Nephron progenitor cell (in vitro differentiated cells): ENCODE measurements at places on chromosomes 2 and 18.

GRCh38 chr2:72117718-72118117 lies 29.9 kb downstream of the CYP26B1 start:
- DNase-seq, result no peak

GRCh38 chr2:29723255-29724001 lies 198.0 kb downstream of the ALK start:
- DNase-seq, result no peak

GRCh38 chr2:140117386-140117785 lies 1337.2 kb upstream of the NXPH2 start:
- no peak for DNase-seq

GRCh38 chr2:120736202-120736623 lies 545 bp downstream of the GLI2 start:
- DNase-seq, result no peak

- DNase-seq, result no peak
Measured at GRCh38 chr2:173749315-173749714, 215.9 kb downstream of the SP3 start.

GRCh38 chr2:137693534-137693933 lies 270.7 kb upstream of the HNMT start:
- no peak for DNase-seq

GRCh38 chr2:48229063-48229462 lies 300.9 kb upstream of the STON1 start:
- DNase-seq, result no peak

DNA sequence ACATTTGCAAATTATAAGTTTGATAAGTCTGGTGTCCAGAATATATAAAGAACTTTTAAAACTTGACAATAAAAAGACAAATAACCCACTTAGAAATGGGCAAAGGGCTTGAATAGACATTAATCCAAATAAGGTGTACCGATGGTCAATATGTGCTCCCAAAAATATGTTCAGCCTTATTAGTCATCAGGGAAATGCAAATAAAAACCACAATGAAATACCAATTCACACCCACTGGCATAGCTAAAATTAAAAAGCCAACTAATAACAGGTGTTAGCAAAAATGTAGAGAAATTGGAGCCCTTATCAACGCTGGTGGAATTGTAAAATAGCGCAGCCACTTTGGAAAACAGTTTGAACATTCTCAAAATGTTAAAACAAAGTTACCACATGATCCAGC lies 79.0 kb upstream of the SCG2 start:
- no peak for DNase-seq

GRCh38 chr2:64888591-64889309 lies 100.4 kb upstream of the SLC1A4 start:
- DNase-seq, result no peak

GRCh38 chr2:144771348-144771747 lies 251.4 kb upstream of the ZEB2 start:
- no peak for DNase-seq

DNA sequence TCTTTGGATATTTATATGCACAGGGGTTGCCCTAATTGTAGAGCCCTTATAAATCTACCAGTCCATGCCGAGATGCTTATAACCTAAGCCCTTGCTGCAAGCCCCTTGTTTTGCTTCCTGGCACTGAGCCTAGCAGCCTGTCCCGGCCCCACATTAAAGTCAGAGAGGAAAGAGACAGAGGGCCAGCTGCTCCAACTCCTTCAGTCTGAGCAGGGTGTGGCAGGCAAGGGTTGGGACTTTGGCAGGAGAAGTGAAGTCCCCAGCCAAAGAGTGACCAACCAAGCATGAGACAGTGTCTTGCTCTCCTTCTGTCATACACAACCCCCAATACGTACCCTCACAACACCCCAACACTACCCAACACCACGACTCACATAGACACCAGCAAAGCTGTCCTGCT lies 54.7 kb upstream of the FZD7 start:
- DNase-seq, result no peak

DNA sequence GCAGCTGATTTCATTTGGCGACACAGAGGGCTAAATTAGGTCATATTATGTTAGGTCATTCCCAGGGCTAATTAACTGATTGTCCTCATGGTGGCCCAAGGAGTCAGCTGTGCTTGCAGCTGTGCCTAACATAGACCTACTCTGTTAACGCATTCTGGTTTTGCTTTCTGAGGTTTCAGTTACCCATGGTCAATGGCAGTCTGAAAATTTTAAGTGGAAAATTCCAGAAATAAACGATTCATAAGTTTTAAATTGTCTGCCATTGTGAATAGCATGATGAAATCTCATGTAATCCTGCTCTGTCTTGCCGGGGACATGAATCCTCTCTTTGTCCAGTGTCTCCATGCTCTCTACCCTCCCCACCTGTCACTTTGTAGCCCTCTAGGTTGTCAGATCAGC lies 168.7 kb downstream of the KCNS3 start:
- DNase-seq, result no peak

GRCh38 chr2:207501802-207502576 lies 27.8 kb upstream of the CREB1 start:
- DNase-seq, result no peak

GRCh38 chr18:70333757-70334156 lies 44.9 kb downstream of the SOCS6 start:
- DNase-seq, result no peak

- no peak for DNase-seq
Measured at GRCh38 chr2:14256890-14257289, 375.6 kb upstream of the LRATD1 start.

DNA sequence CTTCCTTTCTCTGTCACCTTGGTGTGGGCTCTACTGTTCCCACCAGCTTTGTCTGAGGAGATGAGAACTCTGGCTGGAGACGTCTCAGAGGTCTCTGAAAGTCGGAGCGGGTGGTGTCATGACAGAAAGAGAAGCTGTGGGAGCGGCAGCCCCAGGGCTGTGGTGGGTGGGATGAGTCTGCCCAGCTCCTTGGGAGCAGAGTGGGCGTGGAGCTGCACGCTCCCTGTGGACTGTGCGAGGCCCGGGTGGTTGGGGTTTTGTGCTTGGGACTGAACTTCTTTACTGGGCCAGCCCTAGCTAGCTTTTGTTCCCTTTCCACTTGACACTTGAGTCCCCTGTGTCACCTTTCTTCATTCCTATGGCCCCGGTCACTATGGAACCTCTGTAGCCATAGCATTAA lies 10.4 kb downstream of the TOGARAM2 start:
- DNase-seq, result no peak
